ENCODE measurements at places on chromosomes 16 and 17.

DNA sequence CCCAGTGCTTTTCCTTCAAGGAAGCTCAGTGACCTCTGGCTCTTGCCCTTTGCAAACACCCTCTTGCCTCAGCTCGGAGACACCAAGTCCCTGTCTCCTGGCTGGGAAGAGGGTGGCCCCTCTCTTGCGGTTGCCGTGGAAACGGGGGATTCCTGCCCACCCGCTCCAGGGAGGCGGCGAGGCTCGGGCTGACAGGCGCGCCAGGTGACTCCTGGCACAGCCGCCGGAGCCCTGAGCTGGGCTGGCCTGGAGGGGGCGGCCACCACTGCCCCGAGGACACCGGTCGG, 71.4 kb downstream of the ABR start:
- no peak for DNase-seq

GRCh38 chr17:56880133-56880532, 33.7 kb downstream of the TRIM25 start:
- no peak for DNase-seq

GRCh38 chr16:16828913-16829398, 450.0 kb downstream of the NPIPA7 start:
- no peak for DNase-seq

- DNase-seq = no peak
Observed at GRCh38 chr17:78532311-78532710, 44.9 kb downstream of the DNAH17 start.

- no peak for DNase-seq
Observed at GRCh38 chr17:11380761-11381160, 139.7 kb downstream of the SHISA6 start.

DNA sequence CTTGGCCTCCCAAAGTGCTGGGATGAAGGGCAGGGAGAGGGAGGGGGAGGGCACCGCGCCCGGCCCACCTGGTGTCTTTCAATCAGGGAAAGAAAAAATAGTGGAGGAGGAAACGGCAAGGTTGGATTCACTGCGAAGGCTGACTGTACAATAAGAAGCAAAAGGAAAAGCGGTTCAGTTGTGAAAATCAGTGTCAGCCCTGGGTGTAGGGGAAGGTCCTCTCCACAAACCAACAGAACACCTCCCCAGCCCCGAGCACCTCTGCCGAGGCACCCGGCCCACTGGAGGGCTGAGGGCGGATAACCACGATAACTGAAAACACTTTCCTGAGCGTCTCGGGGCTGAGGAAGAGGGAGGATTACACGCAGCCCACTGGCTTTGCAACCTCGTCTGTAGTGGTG, 1.4 kb upstream of the SPG7 start:
- DNase-seq = no peak

GRCh38 chr17:18965530-18966236, 13.7 kb downstream of the SLC5A10 start:
- DNase-seq = no peak

- no peak for DNase-seq
Observed at GRCh38 chr16:85149776-85150175, 37.5 kb upstream of the CIBAR2 start.

- no peak for DNase-seq
Observed at GRCh38 chr17:63165400-63165799, 199.4 kb downstream of the TANC2 start.

DNA sequence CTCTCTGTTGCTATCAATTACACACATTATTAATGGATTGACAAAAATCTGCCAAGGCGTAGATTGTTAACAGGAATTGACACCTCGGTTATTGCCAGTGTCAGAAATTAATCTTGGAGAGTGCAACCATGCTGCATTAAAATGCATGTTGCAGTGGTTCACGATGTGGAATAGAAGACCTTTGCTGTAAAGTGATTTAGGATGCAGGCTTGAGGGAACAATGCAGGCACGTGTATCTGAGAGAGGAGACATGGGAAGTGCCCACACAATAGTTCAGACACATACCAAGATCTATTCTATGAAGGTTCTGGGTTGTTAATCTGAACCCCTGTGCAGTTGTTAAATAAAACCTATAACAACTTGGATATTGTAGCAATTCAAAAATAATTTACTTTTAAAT, 1032.8 kb upstream of the CDH8 start:
- DNase-seq = no peak

DNA sequence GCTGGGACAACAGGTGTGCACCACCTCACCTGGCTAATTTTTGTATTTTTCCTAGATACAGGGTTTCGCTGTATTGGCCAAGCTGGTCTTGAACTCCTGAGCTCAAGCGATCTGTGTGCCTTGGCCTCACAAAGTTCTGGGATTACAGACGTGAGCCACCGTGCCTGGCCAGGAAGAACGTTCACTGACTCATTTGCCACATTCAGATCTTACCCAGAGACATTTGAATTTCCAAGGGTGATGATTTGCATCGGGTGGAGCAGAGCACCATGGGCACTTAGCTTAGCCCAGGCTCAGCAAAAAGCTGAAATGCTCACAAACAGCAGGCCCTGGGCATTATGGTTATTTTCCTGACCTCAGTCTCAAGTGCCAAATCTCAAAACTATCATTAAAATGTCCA, 14.5 kb upstream of the ADORA2B start:
- no peak for DNase-seq

GRCh38 chr16:29738514-29738913, 7.3 kb downstream of the C16orf54 start:
- DNase-seq = no peak

DNA sequence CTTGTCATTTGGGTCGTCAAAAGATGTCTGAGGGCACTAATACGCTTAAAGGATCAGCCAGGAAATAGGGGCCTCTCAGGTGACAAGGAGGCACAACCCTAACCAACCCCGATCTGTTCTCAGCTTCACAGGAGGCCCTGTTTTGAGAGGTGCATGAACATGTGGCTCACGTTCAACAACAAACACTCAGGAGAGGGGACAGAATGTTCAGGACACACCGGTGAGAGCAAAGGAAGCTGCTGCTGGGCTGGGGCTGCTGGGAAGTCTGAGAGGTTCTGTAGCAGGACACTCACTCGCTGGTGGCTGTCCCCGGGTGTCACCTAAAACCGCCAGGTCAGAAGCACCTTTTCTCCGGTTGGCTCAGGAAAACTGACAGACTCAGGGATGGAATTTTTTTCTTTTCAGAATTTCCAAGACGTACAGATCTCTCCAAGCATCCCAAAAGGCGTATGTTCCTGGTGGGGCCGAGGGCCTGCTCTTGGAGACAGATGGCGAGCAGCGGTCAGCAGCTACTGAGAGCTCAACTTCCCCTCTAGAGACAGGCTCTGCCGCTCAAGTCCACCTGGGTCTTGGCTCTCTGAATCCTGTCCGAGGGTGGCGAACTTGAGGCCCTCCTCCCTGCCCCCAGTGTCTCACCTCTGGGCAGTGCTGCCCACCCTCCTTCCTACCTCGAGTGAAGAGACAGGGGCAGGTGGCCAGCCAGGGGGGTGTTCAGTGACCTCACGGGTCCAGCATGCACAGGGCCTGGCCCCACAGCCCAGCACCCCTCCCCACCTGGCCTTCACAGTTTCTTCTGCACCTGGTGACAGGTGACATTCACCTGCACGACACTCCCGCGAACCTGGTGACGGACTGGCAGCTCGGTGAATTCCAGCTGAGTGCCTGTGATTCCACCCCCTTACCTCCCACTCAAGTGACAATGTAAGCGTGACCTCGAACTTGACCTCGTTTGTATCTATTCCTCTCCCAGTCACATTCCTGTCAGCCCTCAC, 22.9 kb downstream of the CLUH start:
- no peak for DNase-seq

- no peak for DNase-seq
Observed at GRCh38 chr16:71867939-71868338, 16.0 kb downstream of the ZNF821 start.

DNA sequence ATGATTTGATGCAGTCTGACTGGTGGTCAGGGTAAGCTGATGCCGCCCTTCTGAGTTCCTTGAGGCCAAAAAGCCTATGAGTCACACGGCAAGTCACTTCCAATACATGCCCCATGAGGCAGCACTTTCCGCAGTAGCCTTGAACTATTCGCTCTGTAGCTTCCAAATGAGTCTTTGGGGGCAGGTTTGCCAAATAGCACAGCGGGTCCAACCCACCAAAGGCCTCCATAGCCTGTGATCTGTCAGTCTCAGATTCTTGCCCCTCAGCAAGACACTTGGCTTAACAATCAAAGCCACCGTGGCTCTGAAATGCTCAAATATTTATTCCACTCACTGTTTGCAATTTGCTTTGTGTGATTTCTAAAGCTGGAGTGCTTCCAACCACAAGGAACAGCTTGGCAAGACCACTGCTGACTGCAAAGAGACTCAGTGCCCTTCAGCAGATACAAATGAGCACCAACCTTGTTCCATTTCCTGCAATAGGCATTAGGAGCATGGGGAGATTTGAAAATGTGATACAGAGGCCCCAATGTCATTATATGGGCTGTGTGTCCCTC, 45.4 kb downstream of the CLEC19A start:
- no peak for DNase-seq

- DNase-seq = no peak
Observed at GRCh38 chr17:28324781-28325180, 5.8 kb downstream of the TMEM97 start.

DNA sequence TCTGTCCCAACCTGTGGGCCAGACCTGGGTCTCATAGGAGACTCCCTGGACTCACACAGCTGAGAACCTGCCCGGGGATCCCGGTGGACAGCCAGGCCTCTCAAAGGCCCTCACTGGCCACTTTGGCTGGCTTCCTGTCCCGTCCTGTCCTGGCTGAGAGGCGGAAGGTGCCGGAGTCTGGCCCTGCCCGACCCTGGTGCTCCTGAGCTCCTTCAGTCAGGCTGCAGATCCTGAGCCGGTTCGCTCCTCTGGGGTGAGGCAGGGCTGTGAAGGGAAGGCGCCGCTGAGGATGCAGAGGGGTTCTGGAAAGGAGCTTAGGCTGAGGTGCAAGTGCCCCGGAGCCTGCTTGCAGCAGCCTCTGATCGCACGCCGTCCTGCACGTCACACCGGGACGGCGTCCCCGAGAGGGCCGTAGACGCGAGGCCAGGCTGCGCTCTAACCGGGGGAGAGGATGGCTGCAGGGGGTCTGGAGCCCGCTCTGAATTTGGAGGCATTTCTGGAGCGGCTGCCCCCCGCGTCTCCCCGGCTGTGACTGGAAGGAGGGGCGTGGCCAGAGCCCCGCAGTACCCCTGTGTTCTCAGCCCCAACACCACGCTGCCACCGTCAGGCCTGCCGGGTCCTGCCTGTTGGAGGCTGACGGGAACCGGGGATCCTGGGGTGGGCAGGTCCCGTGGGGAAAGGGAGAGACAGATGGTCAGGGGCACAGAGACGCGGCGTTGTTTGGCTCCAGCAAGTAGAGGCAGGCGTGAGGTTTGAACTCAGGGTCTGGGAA, 4.1 kb downstream of the HGS start:
- no peak for DNase-seq

DNA sequence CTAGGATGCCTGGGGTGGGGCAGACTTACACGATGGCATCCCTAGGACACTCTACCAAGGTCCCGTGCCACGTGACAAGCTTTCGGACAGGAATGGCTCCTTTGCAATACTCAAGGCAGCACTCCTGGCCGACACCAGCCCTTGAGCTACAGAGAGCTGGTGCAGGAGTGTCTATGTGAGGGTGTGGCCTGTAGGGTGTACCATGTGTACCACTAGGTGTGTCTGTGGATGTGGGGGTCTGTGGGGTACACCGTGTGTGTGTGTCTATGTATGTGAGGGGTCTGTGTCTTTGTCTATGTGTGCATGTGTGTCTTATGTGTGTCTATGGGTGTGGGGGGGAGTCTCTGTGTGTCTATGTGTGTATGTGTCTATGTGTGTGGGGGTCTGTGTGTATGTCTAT, 1.9 kb upstream of the TLE7 start:
- DNase-seq = no peak

- DNase-seq = no peak
Observed at GRCh38 chr17:40341808-40342503, 22.6 kb downstream of the GJD3 start.

GRCh38 chr16:87653234-87653633, 50.9 kb downstream of the JPH3 start:
- no peak for DNase-seq

GRCh38 chr16:2825049-2825742, 4.9 kb upstream of the ZG16B start:
- no peak for DNase-seq

GRCh38 chr16:3575491-3575890, 1.7 kb downstream of the NLRC3 start:
- DNase-seq = no peak

GRCh38 chr16:81457326-81458133, 12.9 kb downstream of the CMIP start:
- DNase-seq = no peak

DNA sequence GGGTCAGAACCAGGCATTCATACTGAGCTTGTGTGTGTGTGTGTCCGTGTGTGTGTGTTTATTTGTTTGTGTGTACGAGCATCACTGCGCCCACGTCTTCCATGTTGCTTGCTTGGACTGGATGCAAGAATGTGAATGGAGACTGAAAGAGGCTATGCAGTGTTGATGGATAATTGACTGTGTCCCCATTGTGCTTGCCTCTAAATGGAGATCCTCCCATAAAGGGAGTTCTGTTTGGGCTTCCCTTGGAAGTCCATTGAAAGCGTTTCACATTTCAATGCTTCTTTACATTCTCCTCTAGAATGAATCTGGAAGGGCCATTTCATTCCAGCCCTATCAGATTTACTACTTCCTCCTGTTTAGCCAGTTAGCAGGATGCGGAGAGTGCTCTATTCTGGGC, 124.0 kb downstream of the GP2 start:
- no peak for DNase-seq

DNA sequence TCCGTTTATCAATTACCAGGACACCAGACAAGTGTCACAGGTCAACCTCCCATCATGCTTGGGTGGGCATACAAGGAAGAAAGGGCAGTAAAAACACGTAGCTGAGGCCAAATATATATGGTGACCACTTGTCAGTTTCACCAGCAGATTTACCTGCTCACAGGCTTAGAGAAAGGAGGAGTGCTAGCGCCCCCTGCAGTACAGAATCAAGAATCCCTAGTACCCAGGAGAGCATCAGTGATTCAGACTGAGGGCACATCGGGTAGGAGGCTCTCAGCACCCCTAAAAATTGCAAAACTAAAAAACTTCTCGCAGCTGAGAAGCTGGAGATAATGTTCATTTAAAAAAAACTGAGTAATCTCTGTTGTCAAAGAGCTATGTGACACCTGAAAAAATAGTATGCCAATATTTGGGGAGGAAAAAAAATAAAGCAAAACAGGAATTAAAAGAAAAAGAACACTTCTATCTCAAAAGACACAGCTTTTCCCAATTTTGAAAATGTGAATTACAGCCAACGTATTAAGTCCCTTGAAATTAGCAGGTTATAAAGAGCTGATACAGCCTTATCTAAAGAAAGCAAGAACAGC, 21.2 kb upstream of the MON1B start:
- DNase-seq = no peak

GRCh38 chr16:84475643-84476240, 28.7 kb downstream of the MEAK7 start:
- DNase-seq = no peak

GRCh38 chr17:7293816-7294613, 424 bp downstream of the YBX2 start:
- DNase-seq = no peak

GRCh38 chr17:82064433-82065192, 991 bp downstream of the DUS1L start:
- DNase-seq = no peak

GRCh38 chr17:43905985-43906852, 1.1 kb downstream of the MPP2 start:
- DNase-seq = no peak

- DNase-seq = no peak
Observed at GRCh38 chr17:57874434-57875289, 24.8 kb upstream of the MRPS23 start.
